ENCODE measurements at places on chromosomes 1 and 21. TPM values are rescaled to one million over a fixed set of nuclear protein-coding genes. Genes with fewer than 3 reads are reported as not detected.

GRCh38 chr1:179910934-179911333 is 28.8 kb downstream of the TOR1AIP1 start:
- no peak for DNase-seq

DNA sequence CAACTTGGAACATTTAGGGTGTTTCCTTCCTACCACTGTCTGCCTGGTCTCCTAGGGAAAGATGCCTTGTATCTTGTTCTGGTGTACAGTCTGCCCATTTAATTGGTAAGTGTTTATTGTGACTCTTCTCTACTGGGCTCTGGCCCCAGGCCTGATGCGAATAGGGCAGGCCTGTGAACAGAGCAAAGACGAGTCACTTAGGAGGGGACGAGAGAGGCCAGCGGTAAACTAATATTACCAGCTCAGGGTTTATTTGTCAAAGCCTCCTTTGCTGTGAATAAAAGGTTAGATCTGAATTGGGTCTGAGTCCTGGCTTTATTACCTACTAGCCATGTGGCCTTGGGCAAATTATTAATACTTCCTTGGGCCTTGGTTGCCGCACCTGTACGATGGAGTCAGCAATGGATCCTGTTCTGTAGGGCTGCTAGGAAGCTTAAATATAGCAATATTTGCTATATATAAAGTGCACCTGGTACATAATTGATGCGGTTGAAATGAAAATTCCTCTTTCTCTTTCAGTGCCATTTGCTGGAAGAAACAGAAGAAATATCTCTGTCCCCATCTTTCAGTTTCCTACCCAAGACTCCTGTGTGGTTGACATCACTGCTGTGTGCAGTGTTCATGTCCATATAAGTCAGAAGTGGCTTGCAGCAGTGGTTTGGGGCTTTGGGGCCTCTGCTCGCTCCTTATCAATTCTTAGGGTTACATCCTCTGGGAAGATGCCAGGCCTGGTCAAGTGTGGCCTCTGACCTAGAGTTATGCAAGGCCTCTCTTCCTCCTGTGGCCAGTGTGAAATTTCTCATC is 32.4 kb downstream of the MAPKAPK2 start:
- DNase-seq, result no peak

DNA sequence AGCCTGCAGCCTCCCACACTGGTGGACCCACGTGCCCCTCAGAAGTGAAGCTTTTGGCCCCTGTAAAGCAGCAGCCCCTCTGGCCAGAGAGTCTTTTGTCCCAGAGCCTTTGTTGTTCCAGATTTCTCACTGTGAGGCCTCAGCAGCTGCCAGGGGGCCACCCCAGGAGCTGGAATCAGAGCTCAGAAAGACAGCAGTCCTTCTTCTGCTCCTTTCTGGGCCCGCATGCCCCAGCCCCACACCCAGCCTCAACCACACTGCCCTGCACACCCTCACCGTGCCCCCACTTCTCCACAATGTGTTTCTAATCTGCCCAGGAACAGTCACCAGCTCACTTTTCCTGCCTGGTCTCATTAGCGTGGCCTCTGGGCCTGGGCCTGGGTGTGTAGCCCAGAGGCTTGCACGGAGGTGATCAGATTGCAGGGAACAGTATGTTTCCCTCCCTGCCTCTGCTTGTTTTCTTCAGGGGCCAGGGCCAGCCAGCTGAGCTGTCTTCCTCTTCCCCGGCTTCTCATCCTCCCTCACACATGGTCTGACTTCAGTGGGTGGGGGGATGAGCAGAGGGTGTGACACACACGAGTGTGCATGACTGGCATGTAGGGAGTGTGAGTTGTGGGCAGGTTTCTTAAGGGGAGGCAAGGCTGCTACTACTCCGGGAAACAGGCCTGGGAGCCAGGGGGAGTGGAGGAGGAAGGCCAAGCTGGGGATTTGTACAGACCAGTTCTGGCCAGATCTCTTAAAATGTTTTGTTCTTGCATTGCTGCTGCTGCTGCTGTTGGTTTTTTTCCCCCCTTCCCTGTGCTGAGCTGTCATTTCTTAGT is 82.5 kb upstream of the ZNF648 start:
- peak; percentile 42 for DNase-seq

GRCh38 chr1:35924838-35925237 is 6.1 kb upstream of the AGO3 start:
- DNase-seq, result no peak

- DNase-seq, result no peak
These were observed 22.4 kb downstream of the NOS1AP start for GRCh38 chr1:162091681-162092524.

DNA sequence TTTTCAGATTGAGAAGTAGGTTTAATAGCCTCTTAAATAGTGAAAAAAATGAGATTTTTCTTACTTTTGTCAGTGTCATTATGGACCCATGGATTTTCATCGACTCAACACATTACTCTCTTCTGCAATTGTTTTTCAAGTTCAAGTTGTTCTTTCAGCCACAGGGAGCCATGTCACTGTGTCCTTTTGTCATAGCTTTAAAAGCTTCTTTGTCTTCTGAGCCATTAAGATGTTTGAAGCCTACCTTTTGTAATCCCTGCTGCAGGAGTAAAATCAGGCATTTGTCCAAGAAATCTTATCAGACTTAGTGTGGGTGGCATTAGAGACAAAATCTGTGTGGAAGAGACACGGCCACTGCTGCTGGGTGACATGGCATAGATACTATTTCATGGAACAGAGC is 92.8 kb upstream of the ZP4 start:
- DNase-seq, result no peak

DNA sequence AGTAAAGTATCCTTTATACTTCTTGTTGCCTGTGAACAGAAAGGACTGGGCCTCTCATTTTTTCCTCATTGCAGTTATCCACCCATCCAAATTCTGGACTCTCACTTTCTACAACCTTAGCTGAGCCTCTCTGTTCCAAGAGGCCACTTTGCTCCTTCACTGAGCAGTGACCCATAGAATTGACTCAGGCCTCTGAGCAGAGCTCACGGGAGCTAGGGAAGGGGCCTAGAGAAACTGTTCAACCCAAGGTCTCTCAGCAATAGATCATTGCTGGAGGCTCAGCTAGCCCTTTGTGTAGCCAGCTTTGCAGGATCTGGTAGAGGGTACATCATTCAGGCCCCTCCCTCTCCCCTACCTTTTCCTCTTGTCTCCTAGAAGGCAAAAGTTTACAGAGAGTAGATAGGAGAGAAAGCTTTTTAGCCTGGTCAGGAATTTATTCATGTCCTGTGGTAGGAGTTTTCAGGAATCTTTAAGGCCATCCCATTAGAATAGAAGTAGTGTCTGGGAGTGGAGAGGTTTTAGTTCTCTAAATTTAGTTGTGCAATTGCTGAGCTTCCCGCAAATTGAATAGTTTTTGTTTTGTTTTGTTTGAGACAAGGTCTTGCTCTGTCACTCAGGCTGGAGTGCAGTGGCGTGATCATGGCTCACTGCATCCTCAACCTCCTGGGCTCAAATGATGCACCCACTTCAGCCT is 6.7 kb downstream of the INTS3 start:
- DNase-seq, result no peak

DNA sequence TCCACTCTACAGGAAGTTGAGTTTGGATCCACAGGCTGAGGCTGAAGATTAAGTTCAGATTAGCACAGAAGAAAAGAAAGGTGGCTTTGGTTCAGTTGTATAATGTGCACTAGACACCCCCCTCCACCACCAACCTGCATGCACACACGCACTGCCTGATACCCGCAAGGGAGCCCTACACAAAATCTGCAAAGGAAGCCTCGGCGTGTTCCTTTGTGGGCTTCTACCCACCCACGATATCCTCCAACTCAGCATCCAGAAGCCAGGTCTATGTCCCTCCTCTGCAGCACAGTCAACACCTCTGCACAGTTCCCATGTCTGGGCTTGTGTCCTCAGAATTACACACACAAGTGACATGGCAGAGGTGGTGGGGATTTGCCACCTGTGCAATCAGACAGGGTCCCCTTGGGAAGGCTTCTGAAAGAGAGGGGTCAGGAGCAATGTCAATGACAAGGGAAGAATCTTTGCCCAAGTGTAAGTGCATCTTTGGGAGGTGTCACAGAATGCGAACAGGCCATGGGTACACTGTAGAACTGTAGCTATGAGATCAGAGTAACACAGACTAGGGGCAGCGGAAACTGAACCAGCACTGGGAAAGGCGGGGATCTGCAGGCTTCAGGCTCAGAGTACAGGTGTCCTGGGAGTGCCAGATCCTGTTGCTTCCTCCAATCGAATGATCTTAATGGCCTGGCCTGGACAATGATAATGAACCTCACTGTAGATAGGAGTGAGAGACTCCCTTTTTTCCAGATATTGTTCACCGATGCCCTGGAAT is 148.6 kb upstream of the ETV3 start:
- no peak for DNase-seq

DNA sequence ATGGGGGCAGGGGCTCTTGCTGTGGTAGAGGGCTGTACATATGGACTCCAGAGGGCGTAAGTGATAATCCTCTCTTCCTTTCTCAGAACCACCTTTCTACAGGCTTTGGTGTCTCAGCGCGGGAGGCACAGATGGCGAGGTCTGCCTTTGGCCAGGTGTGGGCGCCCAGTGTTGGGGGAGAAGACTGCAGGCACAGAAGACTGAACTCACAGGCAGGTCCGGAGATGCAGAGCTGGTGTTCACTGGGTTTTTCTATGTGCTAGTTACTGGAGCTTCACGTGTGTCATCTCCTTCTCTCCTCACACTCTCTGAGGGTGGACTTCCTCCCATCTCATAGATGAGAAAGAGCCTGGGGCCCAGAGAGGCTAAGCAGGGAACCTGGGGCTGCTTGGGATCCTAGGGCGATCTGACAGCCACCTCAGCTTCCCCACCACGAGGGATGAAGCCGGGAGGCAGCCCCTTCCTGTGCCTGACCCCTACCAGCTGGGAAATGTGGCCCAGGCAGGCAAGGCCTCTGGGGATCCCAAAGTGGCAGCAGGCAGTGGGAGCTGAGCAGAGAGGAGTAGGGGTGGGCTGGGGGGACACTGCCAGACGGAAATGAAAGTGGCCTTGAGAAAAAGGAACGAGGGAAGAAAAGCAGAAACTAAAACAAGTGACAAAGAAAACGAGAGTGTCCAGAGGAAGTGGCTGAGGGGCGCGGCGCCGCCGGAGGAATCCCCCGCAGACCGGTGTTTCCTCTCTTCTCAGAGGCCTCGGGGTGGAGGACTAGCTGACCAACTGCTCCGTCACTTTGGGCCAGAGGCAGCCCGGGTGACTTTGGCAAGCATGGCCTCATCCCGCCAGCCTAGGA is 191.6 kb downstream of the HIVEP3 start:
- DNase-seq, result no peak

- no peak for DNase-seq
These were observed 47.7 kb downstream of the PGM1 start for GRCh38 chr1:63640633-63641567.

GRCh38 chr1:236706183-236706582 is 19.9 kb downstream of the ACTN2 start:
- no peak for DNase-seq

GRCh38 chr1:59706303-59706599 is 108.5 kb upstream of the HOOK1 start:
- no peak for DNase-seq

DNA sequence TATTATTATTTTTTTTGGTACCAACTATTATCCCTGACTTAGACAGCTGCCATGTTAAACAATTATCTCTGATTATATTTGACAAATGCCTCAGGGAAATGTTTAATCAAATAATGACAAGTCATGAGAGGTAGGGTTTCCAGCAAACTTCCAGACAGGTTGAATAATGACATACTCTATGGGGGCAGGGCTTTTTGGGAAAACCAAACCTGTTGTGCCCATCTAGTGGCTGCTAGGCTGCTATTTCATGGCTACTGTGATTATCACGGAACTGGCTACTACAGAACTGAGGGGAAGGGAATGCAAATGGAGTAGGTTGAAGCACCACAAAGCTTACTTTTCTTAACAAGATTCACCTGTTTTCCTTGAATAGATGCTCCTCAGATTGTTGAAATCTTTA is 77.6 kb downstream of the DUSP10 start:
- no peak for DNase-seq

DNA sequence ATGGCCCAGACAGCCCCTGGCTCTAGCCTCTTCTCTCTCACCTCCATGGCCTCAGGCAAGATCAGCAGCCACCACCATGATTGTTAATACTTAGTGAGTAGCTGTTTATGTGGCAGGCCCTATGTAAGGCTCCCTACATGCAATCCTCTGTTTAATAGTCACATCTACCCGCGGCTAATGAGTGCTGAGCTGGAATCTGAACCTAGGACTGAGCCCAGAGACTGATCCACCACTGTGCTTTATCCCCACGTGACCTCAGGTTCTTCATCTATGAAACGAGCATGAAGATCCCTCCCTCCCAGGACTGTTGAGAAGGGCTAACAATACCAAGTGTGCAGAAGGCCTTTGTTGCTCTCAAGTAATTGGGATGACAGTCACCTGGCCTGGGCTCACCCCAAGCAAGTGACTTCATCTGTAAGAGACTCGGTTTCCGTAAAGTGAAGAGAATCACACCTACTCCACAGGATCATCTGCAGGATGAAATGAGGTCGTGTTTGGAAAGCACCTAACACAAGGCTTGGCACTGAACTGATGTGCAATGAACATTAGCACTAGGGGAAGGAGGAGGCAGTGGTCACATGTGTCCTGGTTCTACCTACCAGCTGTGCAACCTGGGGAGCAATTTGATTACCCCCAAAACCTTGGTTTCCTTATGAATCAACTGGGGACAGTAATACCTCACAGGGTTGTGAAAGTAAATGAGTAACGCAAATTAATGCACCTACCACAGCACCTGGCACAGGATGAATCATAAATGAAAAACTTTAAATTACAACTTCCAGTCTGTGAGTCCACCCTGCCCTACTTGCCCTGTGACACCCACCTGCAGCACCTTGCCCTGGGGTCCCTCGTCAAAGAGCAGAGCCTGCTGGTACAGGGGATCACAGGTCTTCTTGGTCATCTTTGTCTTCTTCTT is 37.2 kb downstream of the RIMS3 start:
- no peak for DNase-seq

GRCh38 chr1:4654764-4655673 is 610 bp downstream of the AJAP1 start:
- no peak for DNase-seq

- DNase-seq, result no peak
These were observed 273.7 kb upstream of the ST6GALNAC5 start for GRCh38 chr1:76593618-76594017.

SMCP gene
- polyA plus RNA-seq, result not detected

KRTAP19-1 gene
- polyA plus RNA-seq, result not detected

ZBTB18 gene
- 24.1 TPM for polyA plus RNA-seq

VASH2 gene
- 23.5 TPM for polyA plus RNA-seq

VHLL gene
- not detected for polyA plus RNA-seq

PLA2G2D gene
- polyA plus RNA-seq, result 0.08 TPM

PAX7 gene
- not detected for polyA plus RNA-seq

TNFRSF4 gene
- 1.9 TPM for polyA plus RNA-seq

CD1C gene
- polyA plus RNA-seq, result 1.9 TPM

CRP gene
- polyA plus RNA-seq, result not detected

CRYAA gene
- not detected for polyA plus RNA-seq

ZNF496 gene
- polyA plus RNA-seq, result 34.1 TPM

All from right renal cortex interstitium (tissue), 3 donors.